ENCODE measurements at places on chromosomes 11 and 22. TPM values are rescaled to one million over a fixed set of nuclear protein-coding genes. Genes with fewer than 3 reads are reported as not detected.

GRCh38 chr11:2202900-2203439 is 31.4 kb upstream of the TH start:
- DNase-seq = no peak
- H3K36me3 ChIP-seq = no peaks in the 10 kb centered on the region
- no peak overlapping the region for H3K4me3 ChIP-seq
- no peak overlapping the region for H3K27ac ChIP-seq
- H3K4me1 ChIP-seq = no peaks in the 10 kb centered on the region

- no peaks in the 10 kb centered on the region for H3K27me3 ChIP-seq
- peak; percentile 32 for DNase-seq
- no peaks in the 10 kb centered on the region for H3K4me1 ChIP-seq
- H3K4me3 ChIP-seq = no peak overlapping the region
- no peak overlapping the region for H3K27ac ChIP-seq
These were observed 22.8 kb upstream of the P2RY6 start for GRCh38 chr11:73249304-73249703.

DNA sequence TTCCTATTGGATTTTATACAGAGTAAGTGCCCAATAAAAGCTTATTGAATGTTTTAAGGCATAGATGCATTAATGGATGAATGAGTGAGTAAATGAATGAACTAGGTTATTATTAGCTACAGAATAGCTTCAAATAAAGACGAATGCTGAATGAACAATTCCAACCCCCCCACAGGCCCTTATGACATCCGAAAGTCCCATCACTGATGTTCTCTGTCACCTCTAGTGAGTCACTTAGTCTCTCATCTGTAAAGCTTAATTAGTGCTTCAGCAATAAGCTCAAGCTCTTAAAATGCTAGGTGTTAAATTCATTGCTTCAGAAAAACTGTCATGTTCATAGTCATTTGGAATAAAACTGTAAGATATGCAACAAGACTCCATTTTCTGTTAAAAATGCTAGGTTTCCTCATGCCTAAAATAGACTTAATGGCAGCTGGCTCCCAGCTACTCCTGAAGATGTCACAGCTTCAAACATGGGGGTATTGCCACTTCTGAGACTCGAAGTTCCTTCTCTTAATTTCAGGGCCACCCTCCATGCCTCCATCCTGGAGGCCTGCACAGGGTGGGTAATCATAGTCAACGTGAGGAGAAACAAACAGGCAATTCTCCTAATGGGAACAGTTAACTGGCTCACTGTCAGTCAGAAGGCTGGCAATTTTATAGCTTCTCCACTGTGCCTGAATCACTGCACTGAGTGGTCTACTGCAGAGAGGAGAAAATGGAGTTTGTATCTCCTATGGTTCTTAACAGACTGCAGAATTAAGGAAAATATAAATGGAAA is 355.0 kb upstream of the CTSC start:
- H3K27ac ChIP-seq = no peak overlapping the region
- no peak overlapping the region for H3K4me3 ChIP-seq
- H3K4me1 ChIP-seq = no peaks in the 10 kb centered on the region
- H3K36me3 ChIP-seq = no peaks in the 10 kb centered on the region
- peaks cover 3% of the 10 kb centered on the region for H3K27me3 ChIP-seq
- no peak for DNase-seq

DNA sequence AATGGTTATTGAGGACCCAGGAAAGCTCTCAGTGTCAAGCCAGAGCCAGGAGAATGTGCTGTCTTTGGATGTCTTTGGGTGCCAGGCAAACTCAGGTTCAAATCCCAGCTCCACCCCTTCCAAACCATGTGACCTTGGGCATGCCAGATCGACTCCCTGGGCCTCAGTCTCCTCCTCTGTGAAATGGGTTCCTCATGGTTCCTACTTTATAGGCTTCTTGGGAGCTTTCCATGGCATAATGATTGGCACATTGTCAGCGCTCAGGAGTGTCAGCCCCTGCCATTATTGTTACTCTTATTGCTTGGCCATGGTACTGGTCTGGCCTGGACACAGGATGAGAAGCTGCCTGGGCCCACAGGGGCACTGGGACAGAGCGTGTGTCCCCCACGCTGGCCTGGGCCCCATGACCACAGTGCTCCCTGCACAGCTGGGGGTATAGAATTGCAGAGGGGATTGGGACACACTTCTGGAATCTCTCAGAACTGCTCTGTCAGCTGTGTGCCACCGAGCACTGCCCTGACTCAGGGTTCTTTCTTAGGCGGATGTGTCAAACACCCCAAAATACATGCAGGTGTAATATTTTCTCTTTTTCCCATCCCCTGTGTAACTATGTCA is 37.6 kb upstream of the CRYBB3 start:
- H3K27me3 ChIP-seq = no peaks in the 10 kb centered on the region
- H3K4me1 ChIP-seq = no peaks in the 10 kb centered on the region
- no peaks in the 10 kb centered on the region for H3K36me3 ChIP-seq
- H3K27ac ChIP-seq = no peak overlapping the region
- no peak overlapping the region for H3K4me3 ChIP-seq

The AGBL2 gene
- 3.7 TPM for total RNA-seq
